Neural progenitor cell (in vitro differentiated cells): ENCODE measurements at places on chromosomes 7 and 10.

- no peak for DNase-seq
Measured at GRCh38 chr7:30658479-30659074, 23.7 kb downstream of the CRHR2 start.

- no peak for DNase-seq
Measured at GRCh38 chr7:1410992-1411391, 48.3 kb downstream of the MICALL2 start.

- DNase-seq = peak; percentile 67
Measured at GRCh38 chr7:73647725-73648592, 19.7 kb upstream of the VPS37D start.

DNA sequence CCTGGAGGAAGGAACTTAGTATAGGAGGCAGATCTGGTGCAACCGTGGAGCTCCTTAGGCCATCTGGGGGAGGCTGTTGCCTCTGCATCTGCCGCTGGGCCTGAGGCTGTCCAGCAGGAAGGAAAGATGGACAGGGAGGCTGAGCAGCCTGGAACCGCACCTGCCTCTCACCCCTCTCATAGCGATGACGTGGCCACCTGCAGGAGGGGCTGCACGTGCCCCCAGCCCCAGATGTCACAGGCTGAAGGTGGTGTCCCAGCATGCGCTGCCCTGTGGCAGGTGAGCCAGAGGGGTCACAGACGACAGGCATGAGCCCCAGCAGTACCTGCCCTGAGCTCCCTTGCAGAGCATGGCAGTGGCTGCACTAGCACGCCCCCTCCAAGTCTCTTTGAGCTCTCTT is 283.9 kb downstream of the ACTR3B start:
- no peak for DNase-seq

DNA sequence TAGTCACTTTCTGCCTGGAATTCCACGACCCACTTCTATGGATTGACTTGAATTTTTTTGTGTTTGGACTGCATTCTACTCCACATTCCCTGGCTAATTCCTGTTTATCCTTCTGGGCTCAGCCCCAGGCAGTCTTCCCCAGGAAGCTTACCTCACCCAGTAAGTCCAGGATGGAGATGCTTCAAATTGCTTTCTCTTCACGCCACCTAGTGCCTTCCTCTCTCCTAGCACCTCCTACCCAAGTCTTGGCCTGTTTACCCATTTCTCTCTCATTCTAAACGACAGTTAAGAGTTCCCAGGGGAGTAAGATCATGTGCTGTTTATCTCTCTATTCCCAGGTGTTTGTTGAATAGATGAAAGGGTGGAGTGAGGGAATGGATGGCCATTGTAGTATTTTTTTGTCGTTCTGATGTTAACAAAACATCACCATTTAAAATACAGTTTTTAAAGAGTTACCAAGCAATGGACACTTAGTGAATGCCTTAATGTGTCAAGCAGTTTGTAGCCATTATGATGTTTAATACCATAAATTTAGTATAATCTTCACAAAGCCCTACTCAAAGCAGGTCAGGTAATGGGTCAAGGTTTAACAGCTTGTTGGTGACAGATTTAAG is 45.5 kb upstream of the TARP start:
- peak; percentile 75 for DNase-seq

GRCh38 chr10:98449287-98449686 is 2.6 kb upstream of the HPS1 start:
- no peak for DNase-seq

- DNase-seq = no peak
Measured at GRCh38 chr7:151754688-151755130, 122.2 kb downstream of the PRKAG2 start.

GRCh38 chr7:42642699-42643098 is 269.2 kb downstream of the C7orf25 start:
- no peak for DNase-seq

GRCh38 chr7:140213684-140214074 is 36.9 kb upstream of the KDM7A start:
- no peak for DNase-seq

DNA sequence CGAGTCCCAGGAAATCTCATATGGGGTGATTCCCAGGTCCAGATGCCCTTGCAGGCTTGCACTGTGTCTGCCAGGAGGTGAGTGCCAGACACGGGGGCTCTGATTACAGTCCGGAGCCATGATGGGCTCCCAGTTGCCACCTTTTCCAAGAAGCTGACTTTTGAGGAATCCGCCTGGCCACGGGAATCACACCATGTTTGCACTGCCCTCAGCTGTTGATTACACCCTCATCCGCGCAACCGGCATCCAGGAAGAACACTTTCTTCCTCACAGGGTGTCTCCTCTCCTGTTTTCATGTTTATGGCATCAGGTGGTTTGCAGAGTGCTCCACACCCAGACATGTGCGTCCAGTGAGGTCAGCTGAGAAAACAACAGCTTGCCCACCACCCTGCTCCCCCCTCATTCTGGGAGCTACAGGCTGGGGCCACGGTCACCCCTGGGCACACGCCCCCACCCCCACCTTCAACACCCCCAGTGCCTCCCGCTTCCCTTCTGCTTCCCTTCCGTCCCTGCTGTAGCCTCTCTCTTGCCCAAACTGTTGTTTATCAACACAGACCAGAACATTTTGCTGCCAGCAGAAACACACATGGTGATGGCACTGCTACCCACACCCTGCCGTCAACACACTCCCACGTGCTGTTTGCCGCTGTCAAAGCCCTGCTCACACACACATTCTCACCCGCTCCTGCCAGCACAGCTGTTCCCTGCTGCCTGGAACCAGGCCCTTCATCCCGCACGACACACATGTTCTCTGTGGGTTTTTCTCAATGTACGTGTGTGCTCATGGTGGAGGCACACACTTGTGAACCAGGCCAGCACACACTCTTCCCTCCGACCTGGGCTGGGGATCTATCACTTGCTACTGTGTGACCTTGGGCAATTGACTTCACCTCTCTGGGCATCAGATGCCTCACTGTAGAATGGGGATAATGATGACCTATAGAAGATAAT is 35.8 kb downstream of the DDIT4 start:
- DNase-seq = no peak

GRCh38 chr7:47677664-47678063 is 95.8 kb upstream of the TNS3 start:
- DNase-seq = no peak

- DNase-seq = no peak
Measured at GRCh38 chr10:67802767-67803538, 35.0 kb downstream of the DNAJC12 start.

- DNase-seq = no peak
Measured at GRCh38 chr7:102396710-102397019, 502 bp downstream of the PRKRIP1 start.

- no peak for DNase-seq
Measured at GRCh38 chr10:113086282-113086681, 136.2 kb downstream of the TCF7L2 start.

- no peak for DNase-seq
Measured at GRCh38 chr10:96978621-96979154, 146.6 kb downstream of the LCOR start.

- no peak for DNase-seq
Measured at GRCh38 chr10:11789306-11789705, 33.9 kb upstream of the PROSER2 start.

GRCh38 chr7:2051707-2052656 is 180.8 kb downstream of the MAD1L1 start:
- DNase-seq = no peak

- DNase-seq = no peak
Measured at GRCh38 chr10:76031769-76032699, 600.6 kb downstream of the LRMDA start.

DNA sequence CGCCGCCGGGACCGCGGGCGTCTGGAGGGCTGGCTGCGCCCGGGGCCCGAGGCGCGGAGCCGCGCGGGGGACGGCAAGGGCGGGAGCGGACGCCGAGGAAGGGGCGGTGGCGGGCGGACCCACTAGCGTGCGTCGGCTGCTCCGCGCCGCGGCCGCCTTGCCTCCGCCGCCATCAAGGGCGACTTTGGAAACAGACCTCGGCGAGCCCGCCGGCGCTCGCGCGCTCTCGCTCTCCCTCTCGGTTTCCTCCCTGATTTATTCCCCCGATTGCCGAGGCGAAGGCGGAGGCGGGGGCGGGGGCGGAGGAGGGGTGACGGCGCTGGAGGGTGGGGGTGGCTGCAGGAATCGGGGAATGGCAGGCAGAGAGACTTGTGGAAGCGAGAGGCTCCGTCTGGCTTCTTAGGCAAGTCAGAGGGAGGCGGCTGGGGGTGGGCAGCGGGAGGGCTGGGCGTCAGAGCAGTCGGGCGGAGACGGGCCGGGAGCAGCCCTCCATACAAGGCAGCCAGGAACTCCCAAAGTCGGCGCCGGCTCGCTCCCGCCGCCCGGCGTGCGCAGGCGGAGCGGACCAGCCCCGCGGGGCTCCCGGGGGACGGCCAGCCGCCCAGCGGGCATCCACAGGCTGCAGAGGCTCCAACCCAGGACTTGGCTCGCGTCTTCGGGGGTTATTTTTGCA is at the start of gene CACNA2D1:
CACNA2D1 (minus strand) TSS at position 231 of the 673 bp plus-strand sequence.
- DNase-seq = peak; percentile 83

- peak; percentile 50 for DNase-seq
Measured at GRCh38 chr7:137454246-137454724, 110.8 kb upstream of the PTN start.
